ENCODE measurements at places on chromosomes 6 and 20.
A peak's percentile ranks its signal among the peaks of the same experiment; 100 is the strongest.

- no peak for DNase-seq
Measured at GRCh38 chr6:26124781-26125685, 37.8 kb downstream of the HFE start.

GRCh38 chr20:50245498-50246366 lies 55.1 kb downstream of the CEBPB start:
- no peak for DNase-seq

- DNase-seq: no peak
Measured at GRCh38 chr6:3385660-3386151, 71.1 kb downstream of the SLC22A23 start.

DNA sequence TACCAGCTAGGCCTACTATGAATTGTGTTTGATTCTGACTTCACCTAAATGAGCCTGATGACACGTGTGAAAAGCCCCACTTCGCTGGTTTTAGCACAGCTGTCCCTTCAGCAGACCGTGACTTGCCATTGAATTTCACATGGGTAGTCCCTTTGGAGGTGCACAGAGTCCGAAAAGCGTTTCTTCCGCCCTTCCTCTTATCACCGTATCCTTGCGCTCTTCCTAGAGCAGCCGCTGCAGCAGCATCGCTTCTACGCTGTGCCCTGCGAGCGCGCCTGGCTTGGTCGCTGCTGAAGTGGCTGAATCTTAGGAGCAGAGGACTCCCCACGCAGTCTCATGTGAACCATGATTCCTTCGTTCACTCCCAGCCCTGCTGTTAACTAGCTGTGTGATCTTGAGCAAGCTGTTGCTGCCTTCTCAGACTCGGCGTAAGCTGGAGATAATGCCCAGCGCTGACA lies 127.0 kb downstream of the PACRG start:
- DNase-seq: no peak

- DNase-seq: no peak
Measured at GRCh38 chr20:57480444-57481160, 44.3 kb downstream of the CTCFL start.

DNA sequence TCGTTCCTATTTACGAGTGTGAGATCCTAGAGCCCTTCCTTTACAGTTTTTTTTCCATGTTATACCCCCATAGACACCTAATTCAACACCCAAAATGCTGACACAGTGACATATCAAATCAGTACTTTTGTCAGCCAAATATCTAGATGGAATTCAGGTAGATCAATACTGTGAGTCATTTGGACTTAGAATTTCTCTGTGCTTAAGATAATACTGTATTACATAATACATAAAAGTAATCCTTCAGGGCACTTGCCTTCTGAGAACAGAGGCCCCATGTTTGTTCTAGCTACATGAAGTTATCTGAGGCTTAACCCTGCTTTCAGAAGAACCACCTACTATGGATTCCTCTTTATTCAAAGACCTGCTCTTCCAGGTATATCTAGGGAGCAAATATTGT lies 623.1 kb downstream of the PHF3 start:
- no peak for DNase-seq

DNA sequence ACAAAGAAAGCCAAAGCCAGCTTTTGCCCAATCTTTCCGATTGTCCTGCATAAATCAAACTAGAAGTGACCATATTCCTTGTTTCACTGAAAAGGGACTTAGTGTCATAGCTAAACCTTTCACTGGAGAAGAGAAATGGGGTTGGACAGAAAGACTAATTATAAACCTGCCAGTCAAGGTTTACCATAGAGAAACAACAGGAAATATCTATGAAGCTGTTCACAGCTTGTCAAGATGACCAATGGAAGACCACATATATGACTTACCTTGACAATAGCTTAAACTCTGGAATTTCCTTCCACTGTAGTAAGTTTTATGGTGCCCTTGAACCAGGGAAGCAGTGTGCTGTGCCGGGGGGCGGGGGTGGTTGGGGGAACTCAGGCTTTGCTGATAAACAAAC lies 107.7 kb upstream of the PHACTR1 start:
- DNase-seq: no peak

- DNase-seq: no peak
Measured at GRCh38 chr6:17851720-17852161, 135.7 kb downstream of the KIF13A start.

DNA sequence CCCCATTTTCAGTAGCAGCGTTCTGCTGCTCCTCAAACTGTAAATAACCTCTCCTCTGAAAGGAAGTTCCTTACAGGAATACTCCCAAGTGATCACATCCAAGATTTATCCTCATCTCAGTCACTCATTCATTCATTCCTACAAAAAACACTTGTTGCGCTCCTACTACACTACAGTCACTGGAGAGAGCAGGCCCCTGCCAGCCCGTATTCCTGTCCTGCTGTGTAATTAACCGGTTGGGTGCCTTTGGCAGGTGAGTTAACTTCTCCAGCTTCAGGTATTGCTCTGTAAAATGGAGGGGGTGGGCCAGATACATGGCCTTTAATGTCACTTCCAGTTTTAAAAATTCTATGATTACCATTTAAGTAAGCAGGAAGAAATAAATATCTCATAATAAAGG lies 15.0 kb upstream of the ZBTB24 start:
- DNase-seq: no peak

GRCh38 chr20:47273591-47274235 lies 82.8 kb downstream of the ZMYND8 start:
- DNase-seq: no peak

DNA sequence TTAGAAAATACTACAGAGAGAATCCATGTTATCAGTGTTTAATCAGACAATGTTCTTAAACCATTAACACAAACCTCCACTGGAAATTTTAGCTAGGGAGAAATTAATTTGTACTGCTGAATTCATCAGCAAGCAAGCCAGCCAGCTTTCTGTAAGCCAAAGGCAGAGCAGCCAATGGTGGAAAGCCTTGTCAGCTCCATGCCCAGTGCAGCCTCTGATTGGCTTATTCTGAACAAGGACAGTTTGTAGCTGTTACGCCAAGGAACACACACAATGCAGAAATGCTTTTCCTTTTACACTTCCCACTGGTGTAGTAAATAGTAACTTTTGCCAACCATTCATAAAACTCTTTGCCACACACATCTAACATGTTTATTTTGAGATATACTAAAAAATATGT lies 265.0 kb downstream of the TENT5A start:
- no peak for DNase-seq

DNA sequence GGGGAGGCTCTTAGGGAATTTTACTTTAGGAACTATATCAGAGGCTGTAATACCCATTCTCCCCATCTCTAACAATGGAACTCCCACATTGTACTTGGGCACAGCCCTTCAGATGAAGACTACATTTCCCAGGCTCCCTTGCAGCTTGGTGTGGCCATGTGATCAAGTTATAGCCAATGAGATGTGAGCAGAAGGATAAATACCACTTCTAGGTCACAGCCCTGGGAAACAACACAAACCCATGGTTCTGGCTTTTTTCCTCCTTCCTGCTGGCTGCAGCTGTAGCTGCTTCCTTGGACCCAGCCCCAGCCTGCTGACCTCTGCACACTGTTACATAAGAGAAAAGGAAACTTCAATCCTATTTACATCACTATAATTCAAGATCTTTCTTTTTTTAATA lies 445.9 kb upstream of the JARID2 start:
- DNase-seq: no peak

DNA sequence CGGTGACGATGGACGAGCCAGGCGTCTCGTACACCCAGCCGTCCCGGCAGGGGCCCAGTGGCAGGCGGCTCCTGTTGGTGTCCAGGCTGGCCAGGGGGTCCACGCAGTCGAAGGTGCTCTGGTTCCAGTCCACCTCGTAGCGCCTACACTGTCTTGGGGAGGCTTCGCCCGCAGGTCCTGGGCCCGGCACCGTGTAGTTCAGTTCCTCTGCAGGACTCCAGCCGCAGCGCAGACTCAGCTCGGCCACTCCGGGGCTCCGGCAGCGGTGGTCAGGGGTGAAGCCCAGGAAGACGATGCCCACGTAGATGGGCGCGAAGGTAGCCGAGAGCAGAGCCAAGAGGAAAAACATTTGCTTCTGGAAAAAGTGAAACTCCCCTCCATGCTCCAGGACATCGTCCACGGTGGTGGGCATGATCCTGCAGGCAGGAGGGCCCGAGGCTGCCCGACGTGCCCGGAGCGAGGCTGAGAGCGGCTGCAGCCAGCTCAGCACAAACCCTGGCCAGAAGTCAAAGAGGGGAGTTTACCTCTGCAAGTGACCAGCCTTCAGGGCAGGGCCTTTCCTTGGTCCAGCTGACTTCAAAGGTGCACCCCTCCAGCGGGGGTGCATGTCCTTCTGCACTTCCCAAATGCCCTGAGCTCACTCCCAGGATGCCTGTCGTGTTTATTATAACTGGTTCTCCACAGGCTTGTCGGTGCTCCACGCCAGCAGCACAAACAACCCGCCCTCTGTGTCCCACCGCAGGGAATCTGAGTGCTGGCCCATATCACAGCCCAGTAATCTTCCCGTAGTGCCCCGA lies at the start of gene SLC22A2:
TSS of gene SLC22A2 (minus strand) at position 476 of the 797 bp plus-strand sequence. CDS start at position 412, 64 bp downstream.
- peak; percentile 57 for DNase-seq

All from esophagus muscularis mucosa (tissue), 4 donors.